Stimulated activated naive B cell treated with anti-CD40 and anti-IgM and Interleukin-4, amounts not matched to agents 10 μg/mL and 1 μg/mL and 100 μg/mL, for 72 hours (primary cell): ENCODE measurements at places on chromosomes 3 and 15.

GRCh38 chr3:10234526-10235230 lies 13.6 kb upstream of the TATDN2 start:
- no peak for DNase-seq

- no peak for DNase-seq
Measured at GRCh38 chr15:78641102-78641748, at the start of gene CHRNB4. Gene CHRNB4 (minus strand): TSS chr15:78641210. CDS start chr15:78641133, 77 bp downstream.

DNA sequence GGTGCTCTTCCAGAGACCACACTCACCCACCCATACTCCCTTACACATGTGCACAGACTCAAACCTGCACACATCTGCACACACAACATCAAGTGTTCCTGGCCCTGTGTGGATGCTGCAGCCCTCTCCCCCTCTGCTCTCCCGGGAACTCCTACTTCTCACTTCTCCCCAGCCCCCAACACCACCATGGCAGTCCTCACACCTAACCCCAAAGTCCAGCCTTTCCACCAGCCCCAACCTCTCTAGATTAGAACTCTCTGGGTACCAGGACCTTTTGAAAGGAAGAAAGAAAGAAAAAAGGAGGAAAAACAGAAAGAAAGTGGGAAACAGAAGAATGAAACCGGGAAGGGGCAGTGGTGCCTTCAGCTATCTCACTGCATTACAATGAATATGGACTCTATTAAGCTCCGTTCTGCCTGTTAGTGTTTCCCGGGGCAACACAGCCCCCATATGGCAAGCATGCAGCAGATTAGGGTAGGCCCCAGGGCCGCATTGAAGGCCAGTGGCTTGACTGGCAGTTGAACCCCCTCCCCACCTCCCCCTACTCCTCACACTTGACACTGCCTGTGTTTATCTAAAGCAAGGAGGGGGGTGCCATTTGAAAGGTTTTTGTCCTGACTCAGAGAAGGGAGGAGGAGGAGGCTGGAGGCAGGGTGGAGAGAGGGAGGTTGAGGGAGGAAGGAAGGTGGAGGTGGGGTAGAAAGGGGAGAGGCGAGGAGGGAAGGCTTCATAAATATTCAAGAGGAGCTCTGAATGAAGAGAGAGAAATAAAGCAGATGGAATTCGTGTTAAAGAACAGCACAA lies 30.1 kb downstream of the BOC start:
- DNase-seq = no peak

DNA sequence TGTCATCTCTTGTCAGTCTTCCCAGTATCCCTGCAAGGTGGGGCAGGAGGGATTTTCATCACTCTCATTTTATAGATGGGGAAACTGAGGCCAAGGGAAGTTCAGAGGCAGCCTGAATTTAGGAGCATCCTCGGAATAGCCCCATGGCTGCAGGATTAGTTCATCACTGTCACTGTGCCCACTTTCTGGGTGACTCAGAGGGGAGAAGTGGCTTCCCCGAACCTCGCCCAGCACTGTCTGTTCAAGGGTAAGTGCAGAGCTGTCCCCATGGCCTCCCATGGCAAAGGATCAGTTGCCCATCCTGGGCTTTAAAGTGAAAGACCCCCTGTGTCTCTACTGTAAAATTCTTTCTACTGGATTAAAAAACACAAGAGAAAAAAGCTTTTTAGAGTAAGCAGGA lies 60.0 kb upstream of the SEC13 start:
- no peak for DNase-seq

GRCh38 chr15:41263891-41264351 lies 32.9 kb downstream of the CHP1 start:
- no peak for DNase-seq
